ENCODE measurements at places on chromosomes 16 and 17.
A peak's percentile ranks its signal among the peaks of the same experiment; 100 is the strongest.

GRCh38 chr17:38789185-38789584 lies 10.2 kb downstream of the PIP4K2B start:
- peak; percentile 100 for DNase-seq

DNA sequence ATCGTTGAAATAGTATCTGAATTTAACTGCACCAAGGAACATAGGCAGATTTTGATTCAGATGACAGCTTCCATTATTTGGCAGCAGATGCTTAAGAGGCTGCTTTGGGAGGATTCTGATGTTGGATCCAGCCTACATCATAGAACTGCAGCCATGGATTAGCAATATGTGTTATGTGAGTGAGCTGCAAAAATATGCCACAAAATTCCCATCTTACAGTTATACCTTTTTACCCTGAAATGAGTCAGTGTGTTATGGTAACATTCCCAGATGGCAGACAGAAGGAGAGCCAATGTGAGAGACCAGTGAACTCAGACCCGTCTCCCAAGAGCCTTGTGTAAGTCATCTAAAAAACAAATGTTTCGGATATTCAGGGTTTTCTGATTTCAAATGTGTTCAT lies 206.1 kb downstream of the CDH13 start:
- peak; percentile 10 for DNase-seq

GRCh38 chr16:31435341-31436220 lies 7.0 kb downstream of the ZNF843 start:
- DNase-seq = no peak

GRCh38 chr17:2994441-2994840 lies 69.0 kb downstream of the OR1D5 start:
- no peak for DNase-seq

GRCh38 chr17:82366749-82367148 lies 4.8 kb upstream of the UTS2R start:
- DNase-seq = no peak

GRCh38 chr17:69714669-69715068 lies 300.2 kb downstream of the MAP2K6 start:
- no peak for DNase-seq

GRCh38 chr17:81435652-81436293 lies 40.5 kb downstream of the BAHCC1 start:
- DNase-seq = no peak

- DNase-seq = no peak
Observed at GRCh38 chr17:63295288-63295687, 150.8 kb downstream of the CYB561 start.

DNA sequence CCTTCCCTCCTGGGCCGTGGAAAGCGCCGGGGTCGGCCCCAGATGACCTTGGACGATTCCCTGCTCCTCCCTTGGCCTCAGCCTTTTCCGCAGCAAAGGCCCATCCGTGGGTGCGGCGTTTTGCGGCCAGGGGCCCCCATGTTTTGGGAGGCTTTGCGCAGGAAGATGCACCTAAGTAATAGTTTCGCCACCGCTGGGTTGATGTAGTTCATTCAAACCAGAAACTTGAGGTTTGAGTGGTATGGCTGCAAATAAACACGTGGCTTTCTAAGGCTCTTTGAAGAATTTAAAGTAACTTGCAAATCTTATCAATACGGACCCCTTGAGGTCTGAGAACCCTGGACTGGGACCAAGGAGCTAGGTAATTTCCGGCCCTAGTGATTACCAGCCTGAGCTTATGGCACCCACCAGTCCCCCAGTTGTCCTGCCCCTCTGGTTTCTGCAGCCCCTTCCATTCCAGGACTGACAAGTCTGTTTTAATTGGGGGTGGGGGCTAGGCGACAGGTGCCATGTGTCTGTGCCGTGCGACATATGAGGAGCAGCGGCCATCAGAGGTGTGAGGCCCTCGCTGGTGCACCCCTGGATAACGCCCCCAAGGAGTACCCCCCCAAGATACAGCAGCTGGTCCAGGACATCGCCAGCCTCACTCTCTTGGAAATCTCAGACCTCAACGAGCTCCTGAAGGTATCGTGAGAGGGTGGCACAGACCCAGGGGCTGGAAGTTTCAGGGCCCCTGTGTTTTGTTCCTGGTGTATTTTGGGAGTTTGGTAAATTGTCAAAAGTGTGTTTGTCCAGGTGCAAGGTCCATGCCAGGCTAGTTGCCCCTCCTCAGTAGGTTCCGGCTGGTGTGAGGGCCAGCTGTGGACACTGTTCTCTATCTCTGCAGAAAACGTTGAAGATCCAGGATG lies 834 bp downstream of the MRPL12 start:
- no peak for DNase-seq

GRCh38 chr17:16974569-16975276 lies 2.8 kb upstream of the TNFRSF13B start:
- no peak for DNase-seq

- DNase-seq = no peak
Observed at GRCh38 chr16:79320956-79321355, 279.6 kb downstream of the MAF start.

DNA sequence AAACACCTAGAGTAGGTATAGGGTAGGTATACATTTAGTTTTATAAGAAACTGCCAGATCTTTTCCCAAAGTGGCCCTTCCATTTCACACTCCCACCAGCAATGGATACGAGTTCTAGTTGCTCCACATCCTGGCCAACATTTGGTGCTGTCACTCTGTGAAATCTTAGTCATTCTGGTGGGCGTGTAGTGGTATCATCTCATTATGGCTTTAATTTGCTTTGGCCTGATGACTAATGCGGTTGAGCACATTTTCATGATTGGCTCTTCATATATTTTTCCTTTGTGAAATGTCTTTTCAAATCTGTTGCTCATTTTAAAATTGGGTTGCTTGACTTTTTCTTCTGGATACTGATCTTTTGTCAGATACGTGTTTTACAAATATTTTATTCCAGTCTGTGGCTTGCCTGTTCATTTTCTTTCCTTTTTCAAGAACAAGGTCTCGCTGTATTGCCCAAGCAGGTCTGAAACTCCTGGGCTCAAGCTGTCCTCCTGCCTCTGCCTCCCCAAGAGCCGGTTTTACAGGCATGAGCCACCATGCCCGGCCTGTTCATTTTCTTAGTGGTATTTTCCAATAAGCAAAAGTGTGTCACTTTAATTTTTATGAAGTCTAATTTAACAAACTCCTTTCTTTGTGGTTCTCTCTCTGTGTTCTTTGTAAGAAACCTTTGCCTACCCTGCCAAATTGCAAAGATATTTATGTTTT lies 192.4 kb downstream of the SEC14L1 start:
- DNase-seq = peak; percentile 51

DNA sequence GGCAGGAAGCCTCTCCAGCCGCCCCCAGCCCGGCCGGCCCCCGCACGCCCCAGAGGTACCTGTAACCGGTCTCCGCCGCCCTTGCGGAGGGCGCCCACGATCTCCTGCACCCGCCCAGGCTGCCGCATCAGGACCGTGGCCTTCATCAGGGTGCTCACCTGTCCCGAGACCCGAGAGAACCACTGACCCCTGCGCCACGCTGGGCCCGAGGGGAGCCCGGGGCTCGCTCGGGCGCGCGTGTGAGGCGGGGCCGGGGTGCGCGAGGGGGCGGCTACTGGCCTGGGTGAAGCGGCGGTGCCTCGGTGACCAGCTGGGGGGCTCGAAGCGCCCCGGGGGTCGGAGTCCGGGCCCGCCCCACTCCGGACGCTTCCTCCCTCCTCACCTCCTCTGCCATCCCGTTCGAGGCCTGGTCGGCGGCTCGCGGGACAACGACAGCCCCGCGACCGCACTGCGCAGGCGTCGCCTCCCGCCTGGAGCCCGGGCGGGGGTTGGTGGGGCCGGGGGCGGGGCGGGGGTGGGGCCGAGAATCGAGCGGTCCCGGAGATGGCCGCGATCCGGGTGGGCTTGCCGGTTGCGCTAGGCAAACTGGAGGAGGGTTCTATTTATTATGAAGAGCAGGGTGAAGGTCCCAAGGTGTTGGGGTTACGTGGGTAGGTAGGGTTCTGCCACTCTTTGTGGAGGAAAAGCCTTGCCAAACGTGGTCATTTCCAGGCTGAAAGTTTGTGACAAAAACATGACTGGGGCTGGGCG lies at the start of gene NT5C3B:
TSS of gene NT5C3B (minus strand) at position 433 of the 750 bp plus-strand sequence. CDS start at position 394, 39 bp downstream.
- peak; percentile 76 for DNase-seq

DNA sequence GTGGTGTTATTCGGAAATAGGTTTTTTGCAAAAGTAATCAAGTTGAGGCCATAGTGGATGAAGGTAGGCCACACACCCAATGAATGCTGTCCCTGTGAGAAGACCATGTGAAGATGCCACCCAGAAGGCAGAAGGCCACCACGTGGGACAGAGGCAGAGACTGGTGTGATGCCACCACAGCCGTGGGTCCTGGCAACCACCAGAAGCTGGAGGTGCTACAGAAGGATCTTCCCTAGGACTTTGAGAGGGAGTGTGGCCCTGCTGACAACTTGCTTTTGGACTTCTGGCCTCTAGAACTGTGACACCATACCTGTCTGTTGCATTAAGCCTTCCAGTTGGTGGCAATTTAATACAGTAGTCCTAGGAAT lies 49.3 kb downstream of the RMI2 start:
- DNase-seq = no peak

GRCh38 chr17:82080789-82081464 lies 15.3 kb upstream of the DUS1L start:
- DNase-seq = no peak

DNA sequence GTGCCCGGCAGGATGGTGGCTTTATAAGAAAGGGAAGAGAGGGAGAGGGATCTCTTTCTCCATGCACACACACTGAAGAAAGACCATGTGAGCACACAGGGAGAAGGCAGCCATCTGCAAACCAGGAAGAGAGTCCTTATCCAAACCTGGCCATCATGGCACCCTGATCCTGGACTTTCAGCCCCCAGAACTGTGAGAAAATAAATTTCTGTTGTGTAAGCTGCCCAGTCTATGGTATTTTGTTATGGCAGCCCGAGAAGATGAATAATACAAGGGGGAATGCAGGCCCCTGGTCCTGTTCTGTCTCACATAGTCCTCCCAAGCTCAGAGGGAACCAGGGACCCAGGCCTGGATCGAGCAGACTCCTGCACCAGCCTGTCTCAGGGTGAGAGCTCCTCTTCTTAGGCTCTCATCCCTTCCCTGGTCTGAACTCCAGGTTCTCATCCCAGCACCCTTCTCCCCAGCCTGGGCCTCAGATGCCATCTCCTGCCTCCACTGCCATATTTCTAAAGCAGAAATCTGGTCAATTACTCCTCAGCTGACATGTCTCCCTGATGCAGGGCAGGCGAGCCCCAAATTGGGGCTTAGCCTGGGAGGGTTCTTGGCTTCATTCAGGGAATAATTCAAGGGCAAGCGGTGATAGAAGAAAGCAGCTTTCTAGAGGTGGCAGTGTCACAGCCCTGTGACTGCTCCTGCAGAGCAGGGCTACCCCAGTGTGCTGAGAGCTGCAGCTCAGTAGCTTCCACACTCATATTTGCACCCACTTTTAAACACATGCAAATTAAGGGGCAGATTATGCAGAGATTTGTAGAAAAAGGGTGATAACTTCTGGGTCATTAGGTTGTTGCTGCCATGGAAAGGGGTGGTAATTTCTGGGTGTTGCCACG lies 28.8 kb downstream of the IGFBP4 start:
- no peak for DNase-seq

DNA sequence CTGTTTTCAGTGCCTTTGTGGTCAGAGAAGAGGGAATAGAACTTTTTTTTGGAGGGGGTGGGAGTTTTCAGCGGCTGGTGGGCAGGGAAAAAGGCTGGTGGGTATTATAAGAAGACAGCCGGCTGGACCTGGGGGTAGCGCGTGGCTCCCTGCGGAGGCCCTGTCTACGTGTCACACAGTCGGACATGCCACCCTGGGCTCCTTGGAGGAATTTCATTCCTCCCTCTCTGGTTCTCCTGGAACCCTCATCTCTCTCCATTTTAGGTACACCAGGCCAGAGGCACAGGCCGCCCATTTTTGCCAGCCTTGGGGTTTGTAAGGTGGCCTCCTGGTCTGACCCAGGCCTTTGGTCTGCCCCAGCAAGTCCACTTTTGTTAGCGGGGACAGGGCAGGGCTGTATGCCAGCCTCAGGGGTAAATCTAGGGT lies 908 bp downstream of the FKBP10 start:
- DNase-seq = no peak

GRCh38 chr17:52737071-52737470 lies 578.6 kb upstream of the CA10 start:
- DNase-seq = no peak

GRCh38 chr16:49415083-49415482 lies 41.5 kb downstream of the C16orf78 start:
- no peak for DNase-seq

DNA sequence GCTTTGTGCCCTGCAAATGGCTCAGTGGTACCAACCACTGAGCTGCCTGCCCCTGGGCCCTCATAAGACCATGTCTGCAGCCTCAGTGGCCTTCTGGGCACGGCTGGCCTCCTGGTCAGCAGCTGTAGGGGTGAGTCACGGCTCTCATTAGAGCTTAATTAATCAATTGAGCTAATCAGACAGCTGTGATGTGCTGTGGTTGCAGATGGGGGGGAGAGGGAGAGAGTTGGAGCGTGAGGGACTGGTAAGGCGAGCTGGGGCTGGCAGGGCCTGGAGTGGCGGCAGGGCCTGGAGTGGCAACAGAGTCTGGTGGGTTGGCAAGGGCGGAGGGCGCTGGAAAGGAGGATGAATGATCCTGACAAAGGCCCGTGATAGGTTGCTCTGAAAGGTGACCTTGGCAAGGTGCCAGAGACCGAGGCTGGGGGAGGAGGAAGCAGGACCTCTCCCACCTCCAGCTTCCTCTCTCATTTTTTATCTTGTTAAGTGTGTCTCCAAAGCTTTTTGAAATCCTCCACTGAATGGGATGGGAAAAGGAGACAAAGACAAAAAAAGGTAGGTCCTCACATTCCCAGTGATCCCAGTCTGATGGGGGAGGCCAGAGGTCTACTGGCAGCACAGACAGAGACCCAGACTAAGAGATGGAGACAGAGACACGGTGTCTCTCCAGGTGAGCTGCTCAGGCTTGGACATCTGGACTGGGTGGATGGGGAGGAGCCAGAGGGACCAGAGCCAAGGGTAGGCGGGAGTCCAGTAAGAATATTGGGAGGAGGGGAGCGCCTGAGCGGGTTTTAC lies 41.6 kb downstream of the DCAKD start:
- DNase-seq = peak; percentile 83

- DNase-seq = no peak
Observed at GRCh38 chr17:69761011-69761410, 314.0 kb upstream of the KCNJ16 start.

GRCh38 chr17:17886226-17886625 lies 49.4 kb upstream of the SREBF1 start:
- DNase-seq = peak; percentile 96

GRCh38 chr16:24062270-24062817 lies 193.8 kb upstream of the CACNG3 start:
- DNase-seq = no peak

- DNase-seq = no peak
Observed at GRCh38 chr16:11510178-11510973, 76.3 kb downstream of the LITAF start.

GRCh38 chr17:34581446-34582184 lies 2.2 kb downstream of the TMEM132E start:
- peak; percentile 70 for DNase-seq

DNA sequence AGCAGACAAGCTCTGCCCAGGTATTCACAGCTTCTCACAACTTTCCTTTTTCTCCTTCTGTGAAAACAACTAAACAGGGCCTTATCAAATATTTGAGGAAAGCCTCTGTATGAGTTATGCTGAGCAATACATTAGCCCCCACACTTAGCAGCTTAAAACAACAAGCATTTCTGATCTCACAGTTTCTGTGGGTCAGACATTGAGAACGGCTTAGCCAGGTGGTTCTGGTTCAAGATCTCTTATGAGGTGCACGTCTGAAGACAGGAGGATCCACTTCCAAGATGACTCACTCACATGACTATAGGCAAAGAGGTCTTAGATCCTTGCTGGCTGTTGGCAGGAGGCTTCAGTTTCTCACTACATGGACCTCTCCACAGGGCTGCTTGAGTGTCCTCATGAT lies 181.4 kb upstream of the WSCD1 start:
- DNase-seq = no peak
